ENCODE measurements at places on chromosomes 11 and 22. TPM values are rescaled to one million over a fixed set of nuclear protein-coding genes. Genes with fewer than 3 reads are reported as not detected.
A peak's percentile ranks its signal among the peaks of the same experiment; 100 is the strongest.

- peak overlapping the region; percentile 28 for H3K4me3 ChIP-seq
- DNase-seq, result no peak
- no peaks in the 10 kb centered on the region for H3K27me3 ChIP-seq
- peak overlapping the region; percentile 82 for H3K27ac ChIP-seq
- H3K4me1 ChIP-seq, result peaks cover 20% of the 10 kb centered on the region
- H3K36me3 ChIP-seq, result peaks cover 11% of the 10 kb centered on the region
Observed at GRCh38 chr11:85774256-85775101, 36.5 kb downstream of the SYTL2 start.

DNA sequence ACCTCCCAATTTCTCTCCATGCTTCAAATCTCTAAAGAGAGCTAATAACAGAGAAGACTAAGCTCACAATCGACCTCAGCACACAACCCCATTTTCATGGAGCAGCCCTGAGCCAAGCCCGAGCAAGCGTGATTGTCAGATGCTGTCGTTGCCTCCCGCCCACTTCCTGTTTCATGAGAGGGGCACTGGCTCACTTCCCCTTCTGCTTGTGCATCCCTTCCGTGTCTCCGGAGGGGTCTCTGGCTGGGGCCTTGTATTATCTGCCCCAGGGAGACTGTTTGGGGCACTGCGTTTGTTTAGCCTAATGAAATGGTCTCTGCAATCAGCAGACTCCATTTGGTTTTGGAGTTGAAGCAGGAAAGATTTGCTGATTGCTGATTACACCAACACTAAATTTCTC lies 181.3 kb upstream of the SEZ6L start:
- peaks cover 14% of the 10 kb centered on the region for H3K27me3 ChIP-seq
- H3K4me3 ChIP-seq, result peak overlapping the region; percentile 48
- H3K4me1 ChIP-seq, result peaks cover 8% of the 10 kb centered on the region
- H3K27ac ChIP-seq, result no peak overlapping the region
- DNase-seq, result no peak

DNA sequence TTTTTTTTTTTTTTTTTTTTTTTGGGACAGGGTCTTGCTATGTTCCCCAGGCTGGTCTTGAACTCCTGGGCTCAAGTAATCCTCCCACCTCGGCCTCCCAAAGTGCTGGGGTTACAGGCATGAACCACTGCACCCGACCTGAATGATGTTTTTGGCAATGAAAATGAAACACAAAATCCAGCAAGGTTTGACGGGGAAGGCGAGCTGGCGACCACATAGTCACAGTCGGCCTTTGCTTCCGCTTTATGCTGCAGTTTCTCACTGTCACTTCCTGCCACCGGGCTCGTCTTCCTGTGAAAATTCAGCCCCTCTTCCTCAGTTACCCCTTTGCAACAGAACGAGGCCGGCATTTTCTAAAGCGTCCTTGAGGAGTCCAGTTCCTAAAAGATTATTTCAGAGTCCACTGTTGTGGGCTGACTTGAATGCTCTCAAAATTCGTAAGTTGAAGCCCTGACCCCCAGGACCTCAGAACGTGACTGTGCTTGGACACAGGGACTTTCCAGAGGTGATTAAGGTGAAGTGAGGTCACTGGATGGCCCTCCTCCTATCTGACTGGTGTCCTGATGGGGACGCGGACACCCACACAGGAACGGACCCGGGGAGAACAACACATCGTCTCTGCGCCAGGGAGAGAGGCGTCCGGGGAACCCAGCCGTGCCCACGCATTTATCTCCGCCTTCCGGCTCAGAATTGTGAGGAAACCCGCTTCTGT lies 2.9 kb upstream of the BID start:
- no peaks in the 10 kb centered on the region for H3K36me3 ChIP-seq
- no peaks in the 10 kb centered on the region for H3K27me3 ChIP-seq
- H3K27ac ChIP-seq, result peak overlapping the region; percentile 98

GRCh38 chr11:76335842-76336241 lies 45.1 kb downstream of the THAP12 start:
- DNase-seq, result no peak
- H3K4me1 ChIP-seq, result peaks cover 20% of the 10 kb centered on the region
- no peak overlapping the region for H3K4me3 ChIP-seq
- peaks cover 17% of the 10 kb centered on the region for H3K36me3 ChIP-seq
- no peak overlapping the region for H3K27ac ChIP-seq

GRCh38 chr22:31173386-31174145 lies 13.6 kb downstream of the RNF185 start:
- peaks cover 6% of the 10 kb centered on the region for H3K36me3 ChIP-seq
- no peak overlapping the region for H3K4me3 ChIP-seq
- H3K27ac ChIP-seq, result no peak overlapping the region
- DNase-seq, result no peak
- peaks cover 6% of the 10 kb centered on the region for H3K4me1 ChIP-seq

Gene CYB5R2
- total RNA-seq, result not detected

Gene MMP3
- not detected for total RNA-seq

Gene SEPTIN3
- 0.18 TPM for total RNA-seq

Gene SGSM1
- 0.70 TPM for total RNA-seq

Gene KRTAP5-1
- total RNA-seq, result not detected

Gene IFTAP
- total RNA-seq, result 2.4 TPM

Measured in naive thymus-derived CD8-positive, alpha-beta T cell (primary cell).